CD4-positive, alpha-beta T cell treated with Interleukin-4 for 1 hour (primary cell): ENCODE measurements at places on chromosomes 6 and 20.

GRCh38 chr6:142692942-142693341 is 252.0 kb downstream of the HIVEP2 start:
- DNase-seq: peak; percentile 63

DNA sequence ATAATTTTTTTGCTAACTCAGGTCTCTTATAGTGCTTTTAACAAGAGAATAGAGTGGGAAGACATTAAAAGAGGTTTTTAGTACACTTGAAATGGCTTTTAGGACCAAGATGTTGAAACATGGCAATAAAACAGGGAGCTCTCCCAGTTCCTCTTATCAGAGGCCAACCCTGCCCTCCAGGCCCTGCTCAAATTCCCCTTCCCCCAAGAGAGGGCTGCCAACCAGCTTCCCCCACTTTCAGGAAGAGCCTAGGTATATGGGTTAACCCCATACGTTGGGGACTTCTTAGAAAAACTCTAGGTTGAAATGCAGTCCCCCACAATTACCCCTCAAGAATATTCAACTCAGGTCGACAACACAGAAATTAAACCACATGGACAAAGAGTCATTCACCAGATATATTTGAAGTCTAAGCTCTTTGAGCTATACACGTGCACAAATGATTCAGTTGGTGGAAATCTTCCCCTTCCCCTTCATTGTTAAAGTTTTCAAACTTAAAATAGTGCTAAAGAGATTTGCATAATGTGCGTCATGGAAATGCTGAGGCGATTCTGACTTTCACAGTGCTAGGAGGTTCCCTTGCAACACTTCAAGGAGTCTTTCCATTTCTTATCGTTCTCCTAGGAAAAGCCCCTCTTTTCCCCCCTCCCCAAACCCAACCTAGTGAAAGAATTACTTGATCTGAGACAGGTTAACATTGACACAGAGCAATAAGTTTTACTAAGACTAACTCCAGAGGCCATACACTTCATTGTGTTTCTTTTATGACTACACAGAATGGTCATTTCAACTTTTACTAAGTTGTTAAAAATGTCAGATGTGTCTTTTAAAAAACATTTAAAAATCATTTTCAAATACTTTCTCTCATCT is 49.8 kb upstream of the ENPP5 start:
- DNase-seq: no peak

GRCh38 chr6:44762496-44762895 is 375.0 kb downstream of the CDC5L start:
- DNase-seq: no peak

- DNase-seq: peak; percentile 60
Observed at GRCh38 chr20:1674361-1674760, 16.8 kb upstream of the SIRPG start.

GRCh38 chr6:42179945-42180313 is 6.8 kb downstream of the GUCA1A start:
- no peak for DNase-seq

- no peak for DNase-seq
Observed at GRCh38 chr6:105882828-105883227, 203.3 kb upstream of the PRDM1 start.

GRCh38 chr6:159118924-159119323 is 50.3 kb upstream of the FNDC1 start:
- no peak for DNase-seq

- no peak for DNase-seq
Observed at GRCh38 chr6:1993042-1993441, 252.4 kb downstream of the GMDS start.

DNA sequence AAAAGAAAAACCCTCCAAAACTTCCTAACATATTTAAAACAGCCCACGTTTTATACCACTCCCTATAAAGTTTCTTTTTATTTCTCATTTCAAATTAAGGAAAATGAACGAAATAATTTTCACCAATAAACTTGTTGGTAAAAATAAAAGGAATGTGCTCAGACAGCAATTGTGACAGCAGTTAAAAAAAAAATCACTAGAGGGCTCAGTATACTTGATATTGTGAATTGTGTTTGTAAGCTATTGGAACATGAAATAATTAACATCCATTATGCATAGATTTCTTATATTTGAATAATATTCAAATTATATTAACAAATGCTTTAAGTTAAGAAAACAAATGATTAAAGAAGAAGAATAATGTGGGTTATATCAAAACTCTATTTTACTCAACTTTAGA is 105.5 kb downstream of the ASCC3 start:
- DNase-seq: no peak

DNA sequence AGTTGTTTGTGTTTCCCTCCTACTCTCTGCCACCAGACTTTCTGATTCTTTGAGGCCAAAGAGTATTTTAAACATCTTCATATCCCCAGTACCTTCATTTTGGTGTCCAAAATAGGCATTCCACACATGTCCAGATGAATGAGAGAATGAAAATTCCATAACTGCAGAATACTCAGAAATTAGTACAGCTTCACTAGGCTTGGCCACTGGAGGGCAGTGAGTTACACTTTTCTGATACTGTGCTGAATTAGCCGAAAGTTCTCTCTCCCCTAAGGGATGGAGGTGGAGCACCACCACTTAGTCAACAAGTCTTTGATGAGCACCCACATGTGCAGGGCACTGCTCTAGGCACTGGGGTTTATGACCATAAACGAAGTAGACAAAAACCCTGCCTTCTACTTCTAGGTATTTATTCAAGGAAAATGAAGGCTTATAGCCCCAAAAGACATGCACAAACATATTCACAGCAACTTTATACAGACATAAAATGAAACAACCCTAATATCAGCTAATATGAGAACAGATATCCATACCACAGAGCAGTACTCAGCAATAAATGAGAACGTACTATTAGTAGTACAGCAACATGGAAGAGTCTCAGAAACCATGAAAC is 46.1 kb upstream of the TMEM217 start:
- no peak for DNase-seq

- DNase-seq: no peak
Observed at GRCh38 chr6:112237595-112237994, 16.8 kb downstream of the LAMA4 start.

- no peak for DNase-seq
Observed at GRCh38 chr6:23278180-23278532, 708.8 kb downstream of the HDGFL1 start.

DNA sequence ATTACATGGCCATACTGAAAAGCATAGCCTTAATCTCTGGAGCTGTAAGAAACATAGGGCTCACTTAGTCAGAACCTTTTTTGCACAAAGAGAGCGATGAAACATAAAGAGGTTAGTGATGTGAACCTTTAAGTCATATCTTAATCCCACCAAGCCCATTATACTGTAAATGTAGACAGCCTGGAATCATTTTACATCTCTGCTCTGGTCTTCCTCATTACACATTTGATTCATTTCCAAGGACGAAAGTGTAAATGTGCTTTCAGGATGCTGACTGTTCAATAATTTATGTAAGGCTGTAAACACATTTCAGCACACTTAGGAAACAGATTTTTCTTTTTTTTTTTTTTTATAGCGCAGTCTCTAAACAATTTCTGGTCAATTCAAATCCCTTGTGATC is 131.3 kb upstream of the B3GAT2 start:
- DNase-seq: no peak

DNA sequence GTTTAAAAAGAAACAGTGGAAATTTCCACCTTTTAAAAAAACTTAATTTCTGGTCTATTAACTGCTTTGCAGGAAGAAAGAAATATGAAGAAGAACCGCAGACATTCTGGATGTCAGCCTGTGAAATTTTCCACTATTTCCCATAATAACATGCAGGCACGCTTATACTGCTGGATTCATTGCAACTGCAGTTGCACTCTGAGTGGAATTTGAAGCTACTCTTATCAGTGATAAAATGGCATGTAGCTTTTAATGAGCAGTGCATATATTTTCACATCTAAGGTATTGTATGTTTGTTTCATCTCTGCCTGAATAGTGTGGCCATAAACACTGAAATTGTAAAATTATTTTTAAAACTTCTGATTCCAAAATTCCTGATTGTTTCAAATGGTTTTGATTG is 28.2 kb downstream of the NCOA3 start:
- no peak for DNase-seq

- no peak for DNase-seq
Observed at GRCh38 chr20:346640-347316, at the start of gene NRSN2. TSS of gene NRSN2 (plus strand) at chr20:347111. CDS start at chr20:349644, 2,533 bp downstream.

- no peak for DNase-seq
Observed at GRCh38 chr6:139230391-139230840, 61.4 kb downstream of the TXLNB start.

- no peak for DNase-seq
Observed at GRCh38 chr6:13491538-13491937, 4.1 kb upstream of the GFOD1 start.

DNA sequence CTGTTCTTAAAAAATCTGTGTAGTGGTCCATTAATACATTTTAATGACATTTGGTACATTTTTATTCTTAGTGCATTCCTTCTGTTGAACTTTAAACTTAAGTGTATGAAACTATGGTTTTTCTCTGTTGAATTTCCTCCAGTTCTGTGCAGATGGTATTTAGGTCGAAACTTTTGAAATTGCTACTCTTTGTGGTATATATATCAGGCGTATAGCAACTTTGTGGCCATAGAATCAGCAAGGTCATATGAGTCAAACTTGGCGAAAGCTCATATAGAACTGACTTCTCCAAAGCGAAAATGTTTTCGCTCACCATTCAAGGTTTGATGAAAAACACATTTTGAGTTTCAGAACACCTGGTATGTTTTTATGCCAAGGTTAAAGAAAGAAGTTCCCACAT is 93.7 kb downstream of the MAP3K4 start:
- no peak for DNase-seq

DNA sequence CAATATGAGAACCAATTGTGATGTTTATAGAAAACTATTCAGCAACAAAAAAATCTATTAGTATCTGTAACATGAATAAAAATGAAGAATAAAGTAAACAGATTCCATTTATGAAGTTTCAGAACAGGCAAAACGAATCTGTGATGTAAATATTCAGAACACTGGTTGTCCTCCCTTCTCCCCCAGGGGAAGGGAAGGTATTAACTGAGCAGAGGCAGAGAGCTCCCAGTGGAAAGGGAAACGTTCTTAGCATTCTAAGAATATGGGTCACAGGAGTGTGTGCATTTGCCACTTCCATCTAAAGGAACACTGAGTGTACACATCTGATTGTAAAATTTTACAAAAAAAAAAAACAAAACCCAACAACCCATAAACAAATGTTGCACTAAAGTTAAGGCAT is 23.1 kb downstream of the SPAG4 start:
- no peak for DNase-seq

GRCh38 chr6:39808964-39809363 is 16.8 kb downstream of the DAAM2 start:
- no peak for DNase-seq

- DNase-seq: no peak
Observed at GRCh38 chr20:48703511-48704219, 124.1 kb downstream of the PREX1 start.

DNA sequence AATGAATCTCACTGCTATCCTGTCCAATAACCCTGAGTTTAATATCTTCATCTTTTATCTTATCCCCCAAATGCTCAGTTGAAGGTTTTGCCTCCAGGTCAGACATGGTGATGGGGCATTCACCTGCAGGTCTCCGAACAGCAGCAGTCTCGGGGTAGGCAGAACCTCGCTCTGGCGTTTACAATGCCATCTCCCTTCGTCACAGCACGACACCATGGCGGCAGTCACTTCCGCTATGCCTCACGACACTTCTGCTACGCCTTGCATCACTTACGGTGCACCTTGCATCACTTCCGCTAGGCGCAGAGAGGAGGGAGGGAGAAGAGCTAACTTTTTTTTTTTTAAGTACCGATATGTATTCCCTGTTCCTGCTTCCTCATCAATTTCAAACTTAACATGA is 194.9 kb downstream of the BCAS1 start:
- peak; percentile 53 for DNase-seq

DNA sequence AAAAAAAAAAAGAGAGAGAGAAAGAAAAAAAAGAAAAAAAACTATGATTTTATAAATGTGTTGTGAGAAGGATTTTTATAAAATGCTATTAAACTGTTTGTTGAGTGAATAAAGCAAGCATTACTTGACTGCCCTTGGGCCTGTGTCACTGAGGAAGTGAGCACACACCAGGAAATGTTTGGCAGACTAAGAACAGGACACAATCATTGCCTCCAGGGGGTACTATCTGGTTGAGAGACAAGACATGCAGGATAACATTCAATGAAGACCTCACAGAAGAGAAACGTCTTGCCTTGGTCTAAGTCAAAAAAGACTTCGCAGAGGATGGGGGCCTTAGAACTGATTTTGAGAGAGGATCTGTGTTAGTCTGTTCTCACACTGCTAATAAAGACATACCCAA is 40.6 kb downstream of the MTFR2 start:
- no peak for DNase-seq

DNA sequence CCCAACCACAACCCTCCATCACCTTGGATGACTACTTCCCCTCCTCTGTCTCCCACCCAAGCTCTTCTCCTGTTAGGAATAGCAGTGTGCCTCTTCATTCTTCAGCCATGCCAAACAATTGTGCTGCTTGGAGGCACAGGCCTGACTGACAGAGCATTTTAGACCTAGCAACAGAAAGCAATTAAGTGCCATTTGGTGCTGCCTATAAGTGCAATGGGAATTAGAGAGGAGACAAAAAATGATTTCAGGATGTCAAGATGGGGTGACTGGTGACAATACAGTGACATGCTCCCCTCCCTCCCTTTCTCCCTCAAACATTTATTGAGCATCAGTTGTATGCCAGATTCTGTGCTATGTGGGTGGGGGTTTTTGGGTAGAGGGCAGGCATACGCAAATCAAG is 322.6 kb upstream of the MOCS1 start:
- DNase-seq: no peak

- DNase-seq: no peak
Observed at GRCh38 chr6:169409742-169410312, 156.2 kb upstream of the THBS2 start.

GRCh38 chr6:107409942-107410341 is 49.4 kb downstream of the PDSS2 start:
- no peak for DNase-seq

DNA sequence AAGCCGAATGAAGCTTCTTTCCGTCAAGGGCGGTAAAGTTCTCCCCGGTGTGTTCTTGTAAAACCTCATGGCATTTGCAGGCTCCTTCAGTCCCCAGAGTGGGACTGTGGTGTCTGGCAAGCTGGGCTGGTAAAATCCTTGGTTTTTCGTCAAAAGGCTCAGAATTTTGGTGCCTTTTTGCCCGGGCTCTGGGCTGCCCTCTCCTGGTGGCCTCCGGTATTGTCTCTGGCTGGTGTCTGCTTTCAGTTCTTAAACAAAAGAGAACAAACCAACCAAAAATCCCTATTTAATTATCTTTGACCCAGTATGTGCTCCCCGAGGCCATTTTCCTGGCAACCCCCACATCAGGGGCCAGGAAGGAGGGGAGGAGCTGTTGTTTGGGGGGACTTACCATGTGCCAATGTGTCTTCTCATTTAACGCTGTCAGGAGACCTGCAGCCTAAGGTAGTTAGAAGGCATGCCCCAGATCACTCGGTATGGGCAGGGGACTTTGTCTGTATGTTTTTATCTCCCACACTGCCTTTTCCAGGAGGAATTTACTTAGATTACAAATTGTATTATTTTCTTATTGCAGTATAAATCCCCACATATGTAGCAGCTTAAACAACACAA is 11.1 kb downstream of the CDH4 start:
- peak; percentile 21 for DNase-seq
